ENCODE measurements at places on chromosomes 3 and 15. TPM values are rescaled to one million over a fixed set of nuclear protein-coding genes. Genes with fewer than 3 reads are reported as not detected.

The NR2E3 gene
- 0.32 TPM for polyA plus RNA-seq

DNA sequence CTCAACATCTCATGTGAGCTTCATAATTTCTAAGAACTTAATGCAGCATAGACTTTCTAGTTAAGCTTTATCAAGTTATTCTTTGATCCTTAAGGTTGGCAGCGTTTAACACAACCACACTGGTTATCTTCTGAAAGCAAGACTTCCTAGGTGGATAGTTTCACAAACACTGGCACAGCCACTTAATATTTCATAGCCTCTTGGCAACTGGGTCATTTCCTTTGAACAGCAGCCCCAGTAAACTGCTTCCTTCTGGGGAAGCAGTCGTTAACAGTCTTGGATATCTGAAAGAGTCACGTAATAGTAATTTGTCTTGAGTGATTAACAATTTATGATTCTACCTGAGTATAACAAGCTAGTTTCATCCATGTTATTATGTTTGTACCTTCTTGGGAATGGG is 45.9 kb upstream of the ABHD10 start:
- no peak for DNase-seq

- DNase-seq: no peak
Measured at GRCh38 chr15:87500240-87500639, 756.3 kb downstream of the NTRK3 start.

DNA sequence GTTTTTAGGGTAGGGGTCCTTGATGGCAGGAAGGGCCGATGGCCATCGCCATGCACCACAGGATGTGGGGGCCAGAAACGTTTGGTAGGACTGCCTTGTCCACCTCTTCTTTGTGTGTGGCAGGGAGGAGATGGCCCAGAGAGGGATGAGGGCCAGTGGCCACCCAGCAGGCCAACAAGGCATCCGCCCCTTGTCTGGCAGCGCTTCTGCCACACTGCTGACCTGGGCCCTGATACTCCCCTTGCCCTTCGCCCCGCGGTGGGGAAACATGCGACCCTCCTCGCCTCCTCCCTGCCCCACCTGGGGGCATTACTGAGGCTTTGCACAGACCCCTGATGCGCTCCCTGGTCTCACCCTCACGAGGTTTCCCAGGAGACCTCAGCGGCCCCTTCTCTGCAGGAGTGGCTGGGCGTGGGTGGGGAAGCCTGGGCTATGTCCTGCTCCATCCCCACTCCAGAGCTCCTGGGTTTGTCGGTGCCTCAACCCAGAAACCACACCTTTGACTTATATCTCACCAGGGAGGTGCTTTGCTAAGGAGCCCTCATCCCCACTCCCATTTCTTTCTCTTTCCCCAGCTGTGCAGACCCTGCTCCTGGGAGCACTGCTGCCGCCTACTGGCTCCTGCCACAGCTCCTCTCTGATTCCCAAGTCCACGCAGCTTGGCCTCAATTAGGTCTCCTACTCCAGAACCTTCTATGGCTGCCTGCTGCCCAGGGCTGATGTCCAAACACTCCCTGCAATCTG is 38.7 kb downstream of the FEM1B start:
- DNase-seq: no peak

- no peak for DNase-seq
Measured at GRCh38 chr3:189966843-189967242, 153.9 kb downstream of the P3H2 start.
